ENCODE measurements at places on chromosomes 12 and 14. TPM values are rescaled to one million over a fixed set of nuclear protein-coding genes. Genes with fewer than 3 reads are reported as not detected.

Gene CFAP73
- total RNA-seq, result not detected

Gene PGF
- 20.3 TPM for total RNA-seq

Gene MYF6
- total RNA-seq, result not detected

Gene MIP
- total RNA-seq, result not detected

Gene ZNF385A
- total RNA-seq, result 0.49 TPM

Gene KLRK1
- not detected for total RNA-seq

Gene B4GALNT3
- total RNA-seq, result 2.9 TPM

Gene DLGAP5
- total RNA-seq, result 80.1 TPM

Gene CAPZA3
- total RNA-seq, result not detected

Gene RTN1
- 0.20 TPM for total RNA-seq

Gene CIROP
- not detected for total RNA-seq

Gene RIMBP2
- not detected for total RNA-seq

Gene LIN7A
- 31.9 TPM for total RNA-seq

Gene CCDC197
- not detected for total RNA-seq

All from HepG2 (cell line).